Thoracic aorta (tissue), 2 donors: ENCODE measurements at places on chromosomes 2 and 18.

DNA sequence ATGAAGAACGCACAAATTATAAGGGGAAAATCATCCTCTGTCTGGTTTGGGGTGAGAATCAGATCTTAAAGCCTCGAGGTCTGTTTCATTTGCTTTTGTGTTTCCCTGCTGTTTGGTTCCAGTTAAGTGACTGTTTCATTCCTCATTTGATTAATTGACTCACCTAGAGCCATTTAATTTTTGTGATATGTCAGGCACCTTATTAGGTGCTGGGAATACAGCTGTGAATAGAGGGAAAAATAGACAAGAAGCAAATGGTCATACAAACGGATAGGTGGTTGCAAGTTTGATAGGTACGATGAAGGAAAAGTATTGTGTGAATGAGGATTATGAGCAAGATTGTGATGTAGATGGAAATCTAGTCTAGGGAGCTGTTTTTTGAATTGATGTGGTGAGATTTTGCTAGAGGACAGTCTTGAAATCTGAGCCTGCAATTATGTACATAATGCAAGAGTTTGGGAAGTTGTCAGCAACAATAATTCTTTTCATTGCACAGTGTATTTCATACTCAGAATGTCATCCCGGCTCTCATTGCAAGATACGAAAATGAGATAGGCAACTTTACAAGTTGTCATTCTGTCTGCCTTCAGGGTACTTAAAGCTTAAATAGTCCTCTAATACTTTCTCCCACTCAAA is 2.2 kb downstream of the ACSL3 start:
- DNase-seq: no peak

GRCh38 chr2:206616151-206616550 is 26.1 kb upstream of the FAM237A start:
- no peak for DNase-seq

- DNase-seq: no peak
Measured at GRCh38 chr18:37946324-37946723, 380.7 kb upstream of the CELF4 start.

DNA sequence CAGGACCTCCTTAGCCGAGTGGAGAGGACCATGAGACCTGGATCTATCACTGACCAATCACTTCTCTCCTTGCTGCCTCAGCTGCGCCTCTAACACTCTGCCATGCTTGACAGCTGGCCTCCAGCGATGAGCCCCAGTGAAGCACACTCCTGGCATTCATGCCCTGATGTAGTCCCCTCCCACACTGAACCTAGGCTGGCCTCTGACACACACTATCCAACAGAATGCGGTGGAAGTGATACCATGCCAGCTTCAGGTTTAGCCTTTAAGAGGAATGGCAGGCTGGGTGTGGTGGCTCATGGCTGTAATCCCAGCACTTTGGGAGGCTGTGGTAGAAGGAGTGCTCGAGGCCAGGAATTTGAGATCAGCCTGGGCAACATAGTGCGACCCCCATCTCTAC is 73.7 kb upstream of the LAPTM4A start:
- no peak for DNase-seq

- peak; percentile 89 for DNase-seq
Measured at GRCh38 chr2:218272531-218273212, 2.4 kb downstream of the PNKD start.

DNA sequence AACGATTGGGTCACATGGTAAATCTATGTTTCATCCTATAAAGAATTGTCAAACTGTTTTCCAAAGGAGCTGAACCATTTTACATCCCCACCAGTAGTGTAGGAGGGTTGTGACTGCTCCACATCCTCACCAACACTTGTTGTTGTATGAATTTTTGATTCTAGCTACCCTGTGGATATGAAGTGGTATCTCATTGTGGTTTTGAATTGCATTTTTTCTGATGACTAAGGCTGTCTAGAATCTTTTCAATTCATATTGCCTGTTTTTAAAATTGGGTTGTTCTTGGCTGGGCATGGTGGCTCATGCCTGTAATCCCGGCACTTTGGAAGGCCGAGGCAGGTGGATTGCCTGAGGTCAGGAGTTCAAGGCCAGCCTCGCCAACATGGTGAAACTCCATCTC is 44.5 kb downstream of the TXNL1 start:
- DNase-seq: no peak

- no peak for DNase-seq
Measured at GRCh38 chr2:96264656-96265348, 995 bp downstream of the TMEM127 start.

- no peak for DNase-seq
Measured at GRCh38 chr2:34738691-34739090, 1139.6 kb upstream of the FAM98A start.

GRCh38 chr18:32091724-32092421 is at the start of gene RNF138:
RNF138 (plus strand) TSS chr18:32091874; CDS start chr18:32092777, 903 bp downstream.
- DNase-seq: peak; percentile 39

- no peak for DNase-seq
Measured at GRCh38 chr2:101251844-101252407, 760 bp upstream of the CNOT11 start.

DNA sequence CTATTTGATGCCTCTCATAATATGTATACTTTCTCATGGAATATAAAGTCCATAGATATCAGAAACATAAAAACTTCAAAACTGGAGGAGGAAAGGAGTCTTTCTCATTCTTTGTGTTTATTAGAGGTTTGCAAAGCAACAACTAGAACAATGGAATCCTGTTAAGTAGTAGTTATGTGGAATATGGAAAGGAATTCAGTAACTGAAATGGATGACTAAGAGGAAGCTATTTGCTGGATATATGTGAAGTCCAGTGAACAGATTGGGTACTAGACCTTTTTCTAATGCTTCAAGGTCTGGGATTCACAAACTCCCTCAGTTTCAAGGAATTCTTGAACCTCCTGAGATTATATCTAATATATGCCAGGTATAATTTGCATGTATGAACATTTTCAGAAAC is 353.6 kb upstream of the FANCL start:
- DNase-seq: no peak

DNA sequence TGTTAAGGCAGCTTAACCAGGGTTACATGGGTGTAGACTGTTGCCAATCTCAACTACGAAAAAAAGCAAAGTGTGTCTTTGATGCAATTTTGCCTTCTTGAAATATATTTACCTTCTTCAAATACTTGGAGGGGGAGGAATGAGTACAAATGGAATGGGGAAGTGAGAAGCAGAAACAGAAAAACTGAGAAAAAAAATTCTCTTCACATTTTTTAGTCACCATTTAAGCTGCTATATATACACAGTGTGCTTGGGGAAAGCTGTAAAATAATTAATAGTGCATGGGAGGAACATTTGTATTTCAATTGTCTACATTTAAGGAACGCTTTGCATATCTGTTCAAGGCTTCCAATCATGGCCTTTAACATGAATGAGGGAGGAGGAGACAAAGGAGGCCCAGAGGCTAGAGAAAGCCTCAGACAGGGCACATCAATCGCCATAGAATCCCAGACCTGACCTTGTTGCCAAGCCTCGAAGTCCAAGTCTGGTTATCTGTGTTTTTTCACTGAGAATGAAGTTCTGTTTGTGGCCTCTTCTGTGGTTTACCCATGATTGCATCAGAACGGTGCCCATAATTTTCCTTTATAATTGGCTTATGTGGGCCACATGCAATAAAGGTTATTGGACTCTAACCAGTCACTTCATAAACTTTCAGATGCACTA is 158.6 kb downstream of the PIK3C3 start:
- no peak for DNase-seq

DNA sequence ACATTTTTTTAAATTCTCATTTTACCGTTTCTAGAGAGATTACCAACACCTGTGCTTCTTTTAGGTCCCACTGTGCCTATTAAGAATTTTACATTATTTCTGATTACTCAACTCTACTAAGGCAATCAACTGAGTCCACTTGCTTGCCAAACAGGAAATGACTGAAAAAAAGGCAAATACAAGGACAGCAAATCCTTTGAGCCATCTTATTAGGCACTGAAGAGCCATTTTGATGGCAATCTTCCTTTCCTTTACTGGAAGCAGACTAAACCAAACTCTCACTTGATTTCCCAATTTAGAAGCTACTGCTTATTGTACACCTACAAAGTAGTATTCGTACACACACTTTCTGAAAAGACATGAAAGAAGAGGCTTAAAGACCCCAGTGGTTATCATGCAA is 121.4 kb upstream of the COL3A1 start:
- DNase-seq: no peak

DNA sequence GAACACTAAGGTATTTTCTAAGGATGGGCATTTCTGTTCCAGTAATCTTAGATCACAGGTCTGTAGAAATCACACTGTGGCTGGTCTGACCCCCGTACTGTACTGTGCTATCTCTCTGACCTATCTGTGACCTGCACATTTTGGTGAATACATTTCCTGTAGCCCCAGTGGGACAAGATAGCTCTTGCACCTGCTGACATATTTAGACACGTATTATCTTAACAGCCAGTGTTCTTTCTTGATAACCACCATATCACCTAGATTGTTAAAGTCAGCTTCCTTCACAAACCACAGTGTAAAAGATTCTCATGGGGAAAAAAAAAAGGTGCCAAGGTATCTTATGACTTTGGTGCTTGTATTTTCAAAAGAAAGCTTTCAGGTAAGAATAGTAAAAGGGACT is 39.8 kb upstream of the TMEM247 start:
- no peak for DNase-seq

DNA sequence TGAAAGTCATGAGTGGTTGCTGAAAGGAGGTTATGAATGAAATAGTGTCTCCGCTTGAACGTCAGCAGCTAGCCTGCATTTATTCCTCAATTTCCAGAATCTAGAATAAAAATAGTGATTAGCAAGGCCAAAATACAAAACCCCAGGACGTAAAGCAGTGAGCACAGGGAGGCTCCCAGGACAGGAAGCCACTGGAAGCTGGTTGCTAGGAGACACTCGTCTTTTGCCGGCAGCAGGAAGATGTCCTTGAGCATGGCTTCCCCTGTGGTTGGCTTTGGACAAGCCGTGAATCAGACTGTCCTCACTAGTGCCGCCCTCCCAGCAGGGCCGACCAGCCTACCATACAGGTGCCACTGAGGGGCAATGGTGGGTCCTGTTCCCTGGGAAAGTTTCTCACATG is 374.4 kb downstream of the MTX2 start:
- DNase-seq: no peak

- no peak for DNase-seq
Measured at GRCh38 chr2:84393829-84394228, 65.3 kb downstream of the SUCLG1 start.
